ENCODE measurements at places on chromosomes 2 and 18.

DNA sequence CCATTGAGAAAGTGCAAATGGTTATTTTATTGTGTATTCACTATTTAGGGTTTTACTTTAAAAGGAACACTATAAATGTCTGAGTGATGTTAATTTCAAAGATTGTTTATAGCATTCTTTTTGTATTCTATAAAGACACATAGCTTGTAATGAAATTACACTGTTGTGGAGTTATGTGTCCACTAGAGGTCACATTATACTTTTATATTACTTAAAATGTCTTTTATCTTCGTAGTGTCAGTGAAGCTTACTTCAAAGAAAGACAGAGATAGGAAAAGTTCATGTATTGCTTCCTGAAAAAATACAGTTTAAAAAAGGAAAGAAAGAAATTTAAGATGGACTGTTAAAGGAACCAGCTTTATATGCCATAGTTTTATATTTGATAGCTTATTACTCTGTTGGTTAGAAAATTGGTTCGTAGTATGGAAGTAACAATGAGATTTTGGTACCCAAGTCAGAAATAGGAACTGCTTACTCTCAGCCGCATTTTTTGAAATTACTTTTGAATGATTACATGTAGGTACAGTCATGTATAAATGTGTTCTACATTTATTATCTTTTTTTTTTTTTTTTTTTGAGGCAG, 20.5 kb downstream of the APLF start:
- DNase-seq: peak; percentile 39

- DNase-seq: no peak
Measured at GRCh38 chr2:120767486-120768005, 31.9 kb downstream of the GLI2 start.

DNA sequence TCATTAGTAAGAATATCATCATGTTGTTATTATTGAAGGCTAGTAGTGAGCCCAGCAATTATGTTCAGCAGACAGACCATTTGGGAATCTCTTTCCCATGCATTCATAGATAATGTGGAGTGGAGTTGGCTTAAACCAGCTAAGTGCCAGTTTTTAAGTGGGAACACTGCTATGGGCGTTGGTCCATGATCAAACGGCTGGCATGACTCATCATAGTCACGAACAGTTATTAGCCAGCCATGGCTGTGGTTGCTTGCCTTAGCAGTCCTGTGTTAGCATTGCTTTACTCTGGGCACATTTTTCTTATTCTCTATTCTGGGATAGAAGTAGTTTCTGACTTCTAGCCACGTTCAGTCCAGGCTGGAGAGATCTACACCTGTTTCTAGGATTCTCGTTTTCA, 17.7 kb downstream of the EIF4E2 start:
- DNase-seq: peak; percentile 80

DNA sequence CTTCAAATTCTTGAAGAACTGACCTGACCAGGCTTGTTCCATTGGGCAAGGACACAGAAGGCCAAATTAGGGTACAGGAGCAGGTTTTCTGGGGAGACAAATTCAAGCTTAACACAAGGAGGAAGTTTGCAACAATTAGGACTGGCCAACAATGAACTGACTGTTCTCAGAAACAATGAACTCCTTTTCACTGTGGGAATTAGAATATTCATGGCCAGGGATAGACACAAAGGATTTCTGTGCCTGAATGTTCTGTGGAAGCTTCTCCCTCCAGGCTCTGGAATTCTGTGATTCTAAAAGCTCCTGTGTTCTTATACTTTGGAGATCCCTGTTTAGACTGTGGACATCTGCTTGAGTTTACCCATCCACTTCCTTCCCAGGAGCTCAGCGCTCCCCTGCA, 15.2 kb downstream of the SMYD1 start:
- DNase-seq: no peak

DNA sequence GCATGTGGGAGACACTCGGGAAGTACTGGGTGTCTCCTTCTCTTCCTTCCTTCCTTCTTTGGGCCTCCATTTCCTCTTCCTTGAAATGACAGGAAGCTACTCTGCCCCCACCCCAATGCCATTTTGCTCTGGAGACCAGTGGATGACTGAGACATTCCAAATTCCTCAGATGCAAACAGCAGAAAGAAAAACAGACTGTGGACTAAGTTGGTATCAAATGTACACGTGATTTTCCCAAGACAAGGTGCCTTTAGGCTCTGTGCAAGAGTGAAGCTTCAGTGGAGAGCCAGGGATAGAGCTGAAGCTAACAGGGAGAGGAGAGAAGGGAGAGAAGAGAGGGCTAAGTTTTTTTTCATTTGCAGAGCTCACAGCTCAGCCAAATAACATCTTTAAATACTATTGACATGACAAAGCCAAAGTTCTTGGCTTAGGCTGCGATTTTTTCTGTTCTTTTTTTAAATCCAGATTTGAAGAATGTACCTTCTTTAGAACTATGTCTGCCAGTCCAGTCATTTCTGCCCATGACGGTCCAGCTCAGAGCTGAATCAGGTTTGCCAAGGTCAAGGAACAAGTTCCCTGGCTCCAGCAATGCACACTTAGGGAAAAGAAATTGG, 84.5 kb upstream of the LCLAT1 start:
- DNase-seq: peak; percentile 99

DNA sequence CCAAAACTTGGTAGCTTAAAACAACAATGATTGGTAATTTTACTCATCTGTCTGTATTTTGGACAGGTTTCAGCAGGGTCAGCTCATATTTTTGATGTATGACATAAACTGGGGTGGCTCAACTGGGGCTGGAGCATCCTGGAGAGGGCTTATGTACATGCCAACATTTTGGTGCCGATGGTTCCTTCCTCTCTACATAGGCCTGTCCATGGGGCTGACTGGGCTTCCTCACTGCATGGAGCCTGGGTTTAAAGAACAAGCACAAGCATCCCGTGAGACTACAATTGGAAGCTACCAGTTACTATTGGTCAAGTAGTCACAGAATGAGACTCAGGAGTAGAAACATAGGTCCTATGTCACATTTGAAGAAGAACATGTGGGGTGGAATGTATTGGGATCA, 95.0 kb downstream of the DDX1 start:
- no peak for DNase-seq

DNA sequence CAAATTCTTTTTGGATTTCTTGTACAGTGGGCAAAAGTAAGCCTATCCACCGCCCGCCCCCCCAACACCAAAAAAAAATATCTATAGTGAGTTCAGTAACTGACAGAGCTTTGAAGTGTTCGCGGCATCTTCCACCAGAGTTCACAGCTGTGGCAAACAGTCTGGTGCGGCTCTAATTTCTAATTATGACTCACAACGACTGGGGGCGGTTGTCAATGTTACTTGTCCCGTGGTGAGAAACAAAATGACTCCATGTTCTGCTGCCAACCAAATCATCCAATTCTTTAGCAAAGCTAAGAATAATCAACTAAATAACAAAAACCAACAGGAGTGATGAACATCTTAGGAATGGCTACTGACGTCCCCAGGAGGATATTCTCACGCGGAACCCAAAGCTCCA, 392.5 kb upstream of the SALL3 start:
- DNase-seq: no peak

GRCh38 chr2:236942554-236942953, 143.1 kb upstream of the COPS8 start:
- no peak for DNase-seq

- DNase-seq: no peak
Measured at GRCh38 chr2:96523659-96524481, 12.7 kb upstream of the ARID5A start.

DNA sequence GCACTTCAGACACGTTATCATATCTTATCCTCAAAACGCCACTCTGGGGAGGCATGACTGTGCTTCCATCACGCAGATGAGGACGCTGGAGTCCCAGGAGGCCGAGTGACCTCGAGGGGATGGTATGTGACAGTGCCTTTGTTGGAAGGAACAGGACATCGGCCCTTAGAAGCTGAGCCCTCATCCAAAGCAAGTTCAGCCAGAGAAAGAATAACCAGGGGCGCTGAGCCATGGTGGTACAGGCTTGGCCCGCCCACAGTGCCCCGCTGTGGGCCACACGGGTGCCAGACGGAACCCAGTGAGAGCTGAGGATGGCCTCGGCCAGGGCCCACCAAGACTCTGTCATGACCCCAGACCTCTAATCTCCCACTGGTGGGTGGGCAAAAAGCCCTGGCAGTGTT, 31.3 kb downstream of the HS1BP3 start:
- peak; percentile 62 for DNase-seq

DNA sequence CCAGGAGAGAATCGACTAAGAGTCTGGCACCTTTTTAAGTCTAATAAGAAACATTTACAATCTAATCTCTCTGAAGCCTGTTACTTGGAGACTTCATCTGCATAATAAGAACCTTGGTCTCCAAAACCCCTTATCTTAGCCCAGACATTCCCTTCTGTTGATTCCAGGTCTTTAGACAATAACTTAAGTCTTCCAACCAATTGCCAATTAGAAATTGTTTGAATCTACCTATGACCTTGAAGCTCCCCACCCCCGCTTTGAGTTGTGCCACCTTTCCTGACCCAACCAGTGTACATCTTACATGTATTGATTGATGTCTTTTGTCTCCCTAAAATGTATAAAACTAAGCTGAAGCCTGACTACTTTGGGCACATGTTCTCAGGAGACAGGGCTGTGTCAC, 49.5 kb upstream of the DTNA start:
- no peak for DNase-seq

DNA sequence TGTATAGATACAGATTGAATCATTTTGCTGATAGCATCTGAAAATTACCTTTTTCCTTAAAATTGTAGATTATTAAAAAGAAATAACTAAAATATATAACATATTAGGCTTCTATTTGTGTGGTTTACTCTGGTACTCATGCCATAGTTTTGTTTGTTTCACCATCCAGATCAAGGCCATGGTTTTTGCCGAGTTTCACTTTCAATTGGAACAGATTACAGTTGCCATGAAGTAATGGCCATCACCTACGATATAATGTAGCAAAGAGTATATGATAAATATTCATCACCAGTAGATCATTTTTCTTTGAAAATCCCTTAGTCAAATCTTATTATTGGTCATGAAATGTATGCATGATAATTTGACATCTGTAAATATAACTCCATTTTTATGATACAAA, 11.9 kb upstream of the DNAH7 start:
- no peak for DNase-seq

- DNase-seq: peak; percentile 27
Measured at GRCh38 chr2:223113161-223113560, 61.2 kb downstream of the KCNE4 start.

DNA sequence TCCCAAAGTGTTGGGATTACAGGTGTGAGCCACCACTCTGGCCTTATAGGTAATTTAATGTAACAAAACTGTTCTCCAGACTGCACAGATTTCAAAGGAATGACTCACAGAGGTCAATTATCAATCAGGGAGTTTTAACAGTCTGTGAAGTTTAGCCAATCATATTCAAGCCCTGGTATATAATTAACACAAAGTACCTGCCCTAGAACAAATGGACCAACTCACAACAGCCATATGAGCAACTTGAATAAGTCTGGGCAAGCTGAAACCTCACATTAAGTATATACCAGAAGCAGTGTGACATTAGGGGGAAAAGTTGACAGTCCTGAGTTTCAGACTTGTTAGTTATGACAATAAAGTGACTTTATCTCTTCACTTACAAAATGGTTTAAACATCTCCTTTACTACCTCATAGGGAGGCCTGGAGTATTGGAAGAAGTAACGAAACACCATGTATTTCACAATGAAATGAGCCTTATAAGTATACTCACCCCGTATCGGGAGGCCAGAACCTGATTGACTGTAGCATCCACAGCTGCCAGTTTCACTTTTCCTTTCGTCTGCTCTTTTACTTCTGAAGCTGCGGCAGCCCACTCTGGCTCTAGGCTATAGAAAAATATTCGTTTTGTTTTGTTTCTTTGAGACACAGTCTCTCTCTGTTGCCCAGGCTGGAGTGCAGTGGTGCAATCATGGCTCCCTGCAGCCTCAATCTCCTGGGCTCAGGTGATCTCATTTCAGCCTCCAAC, 22.2 kb downstream of the PDIA6 start:
- peak; percentile 89 for DNase-seq

- no peak for DNase-seq
Measured at GRCh38 chr2:168246072-168246482, 1.3 kb downstream of the STK39 start.

GRCh38 chr2:228102949-228103348, 78.5 kb downstream of the SPHKAP start:
- peak; percentile 40 for DNase-seq

DNA sequence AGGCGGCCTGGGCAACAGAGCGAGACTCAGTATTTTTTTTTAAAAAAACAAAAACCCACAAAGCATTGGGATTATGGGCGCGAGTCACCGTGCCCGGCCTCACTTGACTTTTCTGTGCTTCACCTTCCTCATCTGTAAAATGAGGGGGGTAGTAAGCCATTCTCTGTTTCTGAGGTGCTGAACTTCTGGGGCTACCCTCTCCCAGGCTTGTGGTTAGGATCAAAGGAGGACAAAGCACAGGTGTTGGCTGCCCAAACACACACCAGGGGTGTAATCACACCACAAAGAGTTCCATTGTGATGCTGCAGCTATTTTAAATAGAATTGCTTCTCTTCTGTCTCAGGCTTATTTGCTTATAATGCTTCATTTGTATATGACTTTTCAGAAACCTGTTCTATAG, 35.8 kb upstream of the INHBB start:
- no peak for DNase-seq

DNA sequence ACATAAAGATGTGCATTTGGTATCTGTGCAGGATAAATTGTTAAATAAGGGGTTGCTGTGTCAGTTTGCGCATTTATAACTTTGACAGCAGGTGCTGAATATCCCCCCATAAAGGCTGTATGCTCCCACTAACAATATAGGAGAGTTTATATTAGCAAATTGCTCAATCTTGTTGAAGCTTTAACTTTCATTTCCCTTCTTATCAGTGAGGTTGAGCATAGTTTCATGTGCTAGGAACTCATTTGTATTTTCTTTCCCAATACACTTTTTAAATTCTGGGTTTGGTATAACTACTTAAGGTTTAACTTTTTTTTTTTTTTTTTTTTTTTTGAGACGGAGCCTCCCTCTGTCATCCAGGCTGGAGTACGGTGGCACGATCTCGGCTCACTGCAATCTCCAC, 89.0 kb downstream of the FAM117B start:
- DNase-seq: no peak

- DNase-seq: no peak
Measured at GRCh38 chr2:38228753-38229152, 148.3 kb downstream of the ATL2 start.

GRCh38 chr2:181677912-181678586, 2.3 kb downstream of the NEUROD1 start:
- DNase-seq: peak; percentile 71

DNA sequence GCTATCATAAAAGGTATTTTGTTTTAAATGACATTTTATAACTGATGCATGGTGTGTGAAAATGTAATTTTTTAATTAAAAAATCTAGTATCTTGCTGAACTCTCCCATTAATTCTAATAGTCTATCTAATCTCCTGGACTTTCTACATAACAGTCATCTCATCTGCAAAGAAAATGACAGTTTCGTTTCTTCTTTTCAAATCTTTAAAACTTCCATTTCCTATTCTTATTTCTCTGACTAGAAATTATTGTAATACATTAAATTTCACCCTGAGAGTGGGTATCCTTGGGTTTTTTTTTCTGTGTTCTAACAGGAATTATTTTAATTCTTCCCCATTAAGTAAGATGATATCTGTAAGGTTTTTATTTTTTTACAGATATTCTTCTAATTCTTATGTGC, 120.1 kb downstream of the KCNF1 start:
- no peak for DNase-seq
